ENCODE measurements at places on chromosomes 12 and 14.

DNA sequence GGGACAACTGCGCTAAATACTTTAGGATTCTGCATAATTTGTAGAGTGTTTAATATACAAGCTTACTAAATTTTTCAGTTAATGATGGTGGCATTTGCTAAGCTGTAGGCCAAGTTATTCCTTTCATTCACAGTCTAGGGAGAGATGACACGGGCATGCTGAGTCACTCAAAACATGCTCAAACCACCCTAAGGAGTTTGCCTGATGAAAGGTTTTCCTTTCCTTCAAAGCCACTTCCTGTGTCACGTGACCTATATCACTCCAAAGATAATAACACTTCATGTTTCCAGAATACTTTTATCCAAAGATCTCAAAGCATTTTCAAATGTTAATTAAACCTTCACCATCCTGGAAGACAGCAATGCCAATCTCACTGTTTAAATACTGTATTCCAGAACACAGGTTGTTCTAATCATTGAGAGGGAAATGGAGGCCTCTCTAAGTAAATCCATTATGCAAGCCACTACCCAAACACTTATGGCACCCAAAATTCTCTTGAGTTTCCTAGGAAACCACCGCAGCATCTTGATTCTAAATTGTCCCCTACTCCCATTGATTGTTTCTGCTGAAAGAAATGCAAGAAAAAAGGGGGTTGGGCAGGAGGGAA, 207.0 kb upstream of the CDKN3 start:
- no peak for DNase-seq

GRCh38 chr14:50821510-50822464, 9.2 kb downstream of the NIN start:
- DNase-seq, result no peak

DNA sequence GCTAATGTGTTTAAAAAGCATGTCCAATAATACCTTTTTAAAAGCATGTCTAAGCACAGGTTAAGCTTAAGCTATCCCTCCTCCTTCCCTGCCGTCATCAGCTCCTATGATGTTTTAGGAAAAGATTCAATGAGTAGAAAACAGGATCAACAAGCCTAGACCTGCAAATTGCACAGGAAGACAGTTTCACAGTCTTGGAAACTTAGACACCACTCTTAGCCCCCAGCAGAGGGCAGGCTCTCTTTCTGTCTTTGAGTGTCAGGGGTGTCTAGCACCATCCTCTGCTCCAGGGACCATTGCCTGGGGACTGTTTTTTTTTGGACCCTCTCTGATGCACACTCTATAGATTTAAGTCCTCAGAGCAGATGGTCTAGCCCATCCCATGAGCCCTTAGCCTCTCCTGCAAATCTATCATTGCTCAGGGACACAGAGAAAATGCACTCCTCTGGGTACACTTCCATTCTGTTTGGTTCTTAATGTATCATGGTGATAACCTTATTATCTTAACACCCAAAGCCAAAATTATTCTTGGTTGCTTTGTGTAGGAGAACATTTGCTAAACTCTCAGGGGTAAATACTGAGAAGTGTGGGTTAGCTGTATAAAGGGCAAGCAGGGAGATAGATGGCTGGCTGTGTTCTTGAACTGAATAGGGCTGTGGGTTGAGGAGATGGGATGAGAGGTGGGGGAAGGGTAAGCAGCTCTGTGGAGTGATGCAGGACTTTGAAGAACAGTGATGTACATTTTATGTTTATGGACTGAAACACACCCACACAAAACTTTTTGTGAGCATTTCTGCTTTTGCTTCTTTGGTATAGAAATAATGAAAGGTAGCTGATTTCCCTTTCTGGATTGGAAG, 259.9 kb upstream of the DDHD1 start:
- DNase-seq, result no peak

GRCh38 chr14:74618078-74618952, 6.3 kb upstream of the LTBP2 start:
- DNase-seq, result no peak

DNA sequence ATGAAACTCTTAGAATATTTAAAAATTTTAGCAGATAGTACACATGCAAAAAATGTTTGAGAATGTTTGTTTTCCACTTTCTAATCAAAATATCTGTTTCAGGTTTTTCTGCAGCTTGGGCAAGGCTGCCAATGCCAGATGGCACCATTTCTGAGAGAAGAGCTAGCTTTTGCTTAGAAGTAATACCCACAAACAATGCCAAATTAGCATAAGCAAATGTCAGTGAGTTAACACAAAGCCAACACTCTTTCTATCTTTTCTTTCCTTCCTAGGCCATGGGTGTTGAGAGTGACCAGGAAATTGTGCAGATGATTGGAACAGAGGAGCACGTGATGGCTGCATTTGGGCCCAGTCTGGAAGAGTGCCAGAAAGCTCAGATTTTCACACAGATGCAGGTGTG, 35.2 kb downstream of the POLR3B start:
- no peak for DNase-seq

Data from GM12864 (cell line).